ENCODE measurements at places on chromosomes 1 and 21.

GRCh38 chr1:9904596-9904995 is 5.5 kb downstream of the CTNNBIP1 start:
- no peak for DNase-seq

DNA sequence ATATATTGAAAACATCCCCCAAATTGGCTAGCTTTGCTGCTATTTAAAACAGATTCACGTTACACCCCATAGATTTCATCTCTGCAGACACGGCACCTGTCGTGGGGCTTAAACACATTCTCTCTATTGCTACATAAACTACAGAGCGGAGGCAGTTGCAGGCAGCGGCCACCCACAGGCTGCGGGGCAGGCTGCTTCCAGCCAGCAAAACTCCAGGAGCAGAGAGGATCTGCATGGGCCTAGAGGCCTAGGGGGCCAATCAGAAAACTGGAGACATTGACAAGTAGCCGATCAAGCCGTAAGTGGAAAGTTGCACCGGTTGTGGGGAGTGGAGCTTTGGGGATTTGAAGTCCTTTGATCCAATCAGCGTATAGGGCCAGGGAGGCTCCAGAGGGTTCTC is 129.0 kb upstream of the KLHDC7A start:
- DNase-seq, result no peak

- DNase-seq, result no peak
Measured at GRCh38 chr1:241992734-241993133, 6.2 kb downstream of the MAP1LC3C start.

DNA sequence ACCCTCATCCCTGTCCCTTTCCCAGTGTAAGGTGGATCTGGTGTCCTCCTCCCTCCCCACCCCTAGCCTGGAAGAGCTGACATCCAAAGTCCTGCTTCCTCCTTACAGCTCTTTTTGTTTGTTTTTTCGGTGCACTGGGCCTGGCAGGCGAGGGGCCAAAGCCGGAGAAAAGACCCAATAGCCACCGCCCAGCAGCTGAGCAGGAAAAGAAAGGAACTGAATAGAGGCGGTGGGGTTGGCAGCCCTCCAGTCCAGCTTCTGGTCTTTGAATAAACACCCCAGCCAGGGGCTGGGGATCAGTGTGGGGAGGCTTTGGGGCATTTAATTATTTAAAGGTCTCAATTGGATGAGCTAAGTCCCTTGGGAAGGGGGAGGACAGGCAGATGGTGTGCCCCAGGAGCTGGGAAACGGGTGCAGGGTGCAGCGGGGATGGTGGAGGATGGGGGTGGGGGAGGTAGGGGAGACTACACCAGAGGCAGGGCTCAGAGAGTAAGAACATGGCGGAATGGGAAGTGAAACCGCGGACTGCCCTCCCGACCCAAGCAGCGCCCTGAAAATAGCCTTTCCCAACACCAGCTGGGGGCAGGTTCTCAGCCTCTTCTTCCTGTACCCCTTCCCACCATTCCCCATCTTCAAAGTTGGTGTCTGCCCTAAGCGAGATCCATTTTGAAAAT is 20.2 kb downstream of the BTG2 start:
- no peak for DNase-seq

DNA sequence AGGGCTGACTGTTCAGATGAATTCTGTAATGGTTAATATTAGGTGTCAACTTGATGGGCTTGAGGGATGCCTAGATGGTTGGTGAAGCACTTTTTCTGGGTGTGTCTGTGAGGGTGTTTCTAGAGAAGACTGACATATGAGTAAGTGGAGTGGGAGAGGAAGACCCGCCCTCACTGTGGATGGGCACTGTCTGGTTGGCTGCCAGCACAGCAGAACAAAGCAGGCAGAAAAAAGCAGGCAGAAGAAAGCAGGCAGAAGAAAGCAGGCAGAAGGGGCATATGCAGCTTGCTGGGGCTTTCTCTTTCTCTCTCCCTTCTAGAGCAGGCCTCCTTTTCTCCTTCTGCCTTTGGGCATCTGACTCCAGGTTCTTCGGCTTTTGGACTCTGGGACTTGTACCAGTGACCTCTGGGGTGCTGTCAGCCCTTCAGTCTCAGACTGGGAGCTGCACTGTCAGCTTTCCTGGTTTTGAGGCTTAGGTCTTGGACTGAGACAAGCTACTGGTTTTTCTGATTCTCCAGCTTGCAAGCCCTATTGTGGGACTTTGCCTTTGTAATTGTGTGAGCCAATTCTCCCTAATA is 42.9 kb upstream of the CD2 start:
- peak; percentile 10 for DNase-seq

DNA sequence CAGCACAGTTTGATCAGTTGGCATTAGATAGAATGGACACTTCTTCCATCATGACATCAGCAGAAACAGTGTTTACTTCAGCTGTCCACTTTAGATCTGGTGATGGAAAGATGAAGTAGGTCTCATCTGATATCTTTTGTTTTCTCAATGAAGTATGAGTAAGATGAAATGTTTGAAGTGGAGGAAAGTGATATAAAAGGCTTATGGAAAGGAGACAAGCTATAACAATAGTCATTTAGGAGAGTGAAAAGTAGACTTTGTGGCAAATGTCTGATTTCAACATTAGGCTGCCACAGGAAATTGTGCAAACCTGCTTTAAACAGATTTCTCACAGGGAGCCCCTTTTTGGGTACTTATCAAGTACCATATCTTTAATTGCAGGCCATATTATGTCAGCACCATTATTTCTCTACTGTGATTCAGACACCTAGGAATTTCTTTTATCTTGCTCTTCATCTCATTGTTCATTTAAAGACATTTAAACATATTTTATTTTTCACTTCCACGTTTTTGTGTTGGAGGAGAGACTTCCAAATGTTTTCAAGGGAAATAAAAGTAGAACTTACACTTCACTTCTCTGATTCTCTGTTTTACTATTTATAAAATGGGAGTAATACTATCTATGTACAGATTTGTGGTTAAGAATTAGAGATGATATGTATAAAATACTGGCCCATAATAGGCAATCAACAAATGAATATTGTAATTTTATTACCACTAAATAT is 18.1 kb downstream of the PDC start:
- peak; percentile 9 for DNase-seq

- no peak for DNase-seq
Measured at GRCh38 chr1:183723571-183723970, 70.5 kb upstream of the APOBEC4 start.

DNA sequence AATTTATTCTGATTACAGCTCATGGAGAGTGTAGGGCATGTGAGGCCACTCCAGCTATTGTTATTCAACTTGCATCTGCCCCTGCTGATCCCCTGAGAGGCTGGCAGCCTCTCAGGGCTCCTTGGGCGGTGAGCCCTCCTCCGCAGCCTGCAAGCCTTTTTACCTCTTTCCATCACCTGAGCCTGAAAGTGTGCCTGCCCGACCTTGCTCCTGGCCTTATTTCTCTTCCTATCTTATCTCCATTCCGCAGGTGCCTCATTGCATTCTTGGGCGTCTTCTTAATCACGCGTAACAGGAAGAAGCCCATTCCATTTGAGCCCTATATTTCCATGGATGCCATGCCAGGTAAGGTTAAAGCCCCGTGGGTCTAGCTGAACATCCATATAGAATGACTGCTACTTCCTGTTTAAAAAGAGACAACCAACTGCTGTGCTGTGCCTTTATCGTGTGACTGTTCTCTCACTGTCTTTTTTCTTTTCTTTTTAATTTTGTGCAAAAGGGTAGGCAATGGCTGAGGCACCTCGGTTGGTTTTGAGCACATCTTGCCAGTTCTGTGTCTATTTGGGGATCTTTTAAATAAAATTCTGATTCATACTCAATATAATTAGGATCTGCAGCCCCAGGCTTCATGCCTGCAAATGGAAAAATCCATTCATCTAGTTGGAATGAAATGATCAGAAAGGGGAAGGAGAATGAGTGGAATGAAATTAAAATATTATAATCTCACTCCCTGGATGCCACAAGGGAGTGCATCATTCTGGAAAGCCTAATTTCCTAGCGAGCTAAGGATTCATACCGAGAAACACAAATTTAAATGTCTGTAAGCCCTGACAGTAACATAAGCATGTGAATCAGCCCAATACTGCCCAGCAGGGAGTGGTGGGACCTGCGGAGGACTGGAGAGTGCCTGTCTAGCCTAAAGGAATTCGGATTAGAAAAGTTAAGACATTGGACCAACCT is 38.6 kb upstream of the RCAN3 start:
- peak; percentile 71 for DNase-seq

DNA sequence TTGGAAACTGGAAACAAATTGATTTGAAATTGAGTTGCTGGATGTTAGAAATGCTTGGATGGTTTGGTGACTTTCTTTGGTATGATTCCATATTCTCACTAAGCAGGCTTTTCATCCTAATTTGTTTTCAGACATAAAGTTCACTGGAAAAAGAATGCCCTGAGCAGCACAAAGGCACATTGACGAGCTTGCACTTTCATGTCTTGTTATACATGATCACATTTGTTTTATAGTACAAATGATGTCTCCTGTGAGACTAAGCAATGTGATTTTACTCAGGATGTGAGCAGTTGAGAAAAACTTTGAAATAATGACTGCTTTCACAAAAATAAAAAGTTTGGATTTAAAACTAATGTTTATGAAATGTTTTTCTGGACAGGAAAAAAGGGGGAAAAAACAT is 63.6 kb downstream of the KCNT2 start:
- no peak for DNase-seq

GRCh38 chr1:77040826-77041225 is 173.5 kb downstream of the ST6GALNAC5 start:
- DNase-seq, result no peak

DNA sequence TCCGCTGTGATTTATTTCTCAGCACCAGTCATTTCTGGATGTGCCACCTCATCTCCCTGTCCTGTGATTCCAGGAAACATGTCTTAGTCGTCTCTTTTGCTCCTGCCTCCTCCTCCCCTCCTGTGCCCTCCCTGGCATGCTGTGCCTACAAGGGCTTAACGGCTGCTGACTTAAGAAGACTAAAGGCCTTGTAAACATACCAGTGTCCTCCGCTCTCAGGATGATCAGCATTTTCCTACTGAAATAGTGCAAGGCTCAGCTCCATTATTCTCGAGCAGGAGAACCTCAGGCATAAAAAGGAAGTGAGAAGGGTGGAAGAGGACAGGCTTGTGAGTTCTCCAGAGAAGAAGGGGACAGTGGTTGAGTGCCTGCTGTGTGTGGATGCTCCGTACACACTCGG is 61.6 kb upstream of the RUNX3 start:
- DNase-seq, result no peak

DNA sequence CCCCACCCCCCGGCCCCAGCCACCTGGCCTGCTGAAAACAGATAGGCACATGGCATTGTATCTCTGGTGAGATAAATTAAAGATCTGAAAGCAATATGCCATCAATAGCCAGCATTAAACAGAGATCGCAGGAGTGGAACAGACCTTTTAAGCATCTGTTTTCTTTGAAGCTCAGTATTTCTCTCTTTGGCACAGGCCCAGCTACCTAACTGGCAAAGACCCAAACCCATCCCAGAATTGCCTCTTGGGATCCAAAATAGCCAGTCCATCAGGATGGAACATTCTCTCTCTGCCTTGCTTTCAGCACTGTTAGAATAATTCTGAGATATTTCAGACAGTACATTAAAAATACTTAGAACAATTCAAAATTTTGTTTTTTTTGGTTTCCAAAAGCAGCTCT is 46.0 kb downstream of the KCNJ6 start:
- DNase-seq, result no peak

GRCh38 chr1:231720652-231721325 is 94.2 kb downstream of the DISC1 start:
- no peak for DNase-seq

DNA sequence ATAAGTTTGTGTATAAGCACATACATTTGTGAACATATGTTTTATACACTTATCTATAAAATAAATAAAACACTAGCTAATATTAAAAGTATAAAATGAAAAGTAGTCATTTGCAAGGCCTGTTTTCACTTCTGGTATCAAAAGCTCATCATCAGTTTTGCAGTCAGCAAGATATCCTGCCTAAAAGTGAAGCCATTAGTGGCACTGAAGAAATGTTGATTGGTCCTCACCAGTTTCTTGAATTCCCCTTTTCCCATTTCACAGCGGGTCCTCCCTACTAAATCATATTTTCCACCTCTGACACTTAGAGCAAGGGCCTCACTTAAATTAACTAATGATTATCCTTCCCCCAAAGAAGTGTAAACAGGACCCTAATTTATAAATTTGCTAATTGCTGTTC is 6.7 kb downstream of the TBX15 start:
- no peak for DNase-seq

- DNase-seq, result no peak
Measured at GRCh38 chr1:157959750-157960149, 33.7 kb upstream of the KIRREL1 start.
